ENCODE measurements at places on chromosomes 7 and 10.

DNA sequence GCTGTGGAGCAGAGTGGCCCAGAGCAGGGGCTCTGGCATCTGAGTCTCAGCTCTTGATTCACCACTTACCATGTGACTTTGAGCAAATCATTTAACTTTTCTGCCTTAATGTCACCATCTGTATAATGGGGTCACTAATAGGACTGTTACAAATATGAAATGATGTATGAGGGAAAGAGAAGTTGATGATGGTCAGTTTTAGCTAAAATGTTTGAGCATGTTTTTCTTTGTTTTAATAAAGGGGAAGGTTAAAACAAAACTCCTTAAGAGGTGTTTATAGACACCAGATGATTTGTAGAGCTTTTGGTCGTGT, 81.0 kb downstream of the CCNY start:
- no peak for ATAC-seq

GRCh38 chr7:111162692-111163091, 71.8 kb downstream of the LRRN3 start:
- ATAC-seq, result no peak

GRCh38 chr7:77439572-77439971, 23.4 kb upstream of the GSAP start:
- no peak for ATAC-seq

- ATAC-seq, result no peak
These were observed 17.7 kb upstream of the GPR37 start for GRCh38 chr7:124783271-124783670.

Data from gastroesophageal sphincter (tissue), 4 donors.